ENCODE measurements at places on chromosomes 12 and 14. TPM values are rescaled to one million over a fixed set of nuclear protein-coding genes. Genes with fewer than 3 reads are reported as not detected.
A peak's percentile ranks its signal among the peaks of the same experiment; 100 is the strongest.

DNA sequence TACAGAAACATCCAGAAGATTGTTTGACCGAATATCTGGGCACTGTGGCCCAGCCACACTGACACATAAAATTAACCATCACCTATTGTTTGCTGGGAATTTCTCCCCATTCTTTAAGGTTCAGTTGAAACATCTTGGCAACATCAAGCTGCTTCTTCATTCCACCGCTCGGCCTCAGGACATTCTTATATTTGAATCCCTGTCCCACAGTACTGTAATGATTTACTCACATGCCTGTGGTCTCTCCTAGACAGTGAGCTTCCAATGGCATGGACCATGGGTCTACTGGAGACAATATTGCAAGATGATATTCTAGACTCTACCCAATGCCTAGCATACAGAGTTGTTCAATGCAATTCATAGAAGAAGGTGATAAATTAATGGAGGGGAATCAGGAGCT, 56.1 kb downstream of the EMP1 start:
- ATAC-seq = no peak

DNA sequence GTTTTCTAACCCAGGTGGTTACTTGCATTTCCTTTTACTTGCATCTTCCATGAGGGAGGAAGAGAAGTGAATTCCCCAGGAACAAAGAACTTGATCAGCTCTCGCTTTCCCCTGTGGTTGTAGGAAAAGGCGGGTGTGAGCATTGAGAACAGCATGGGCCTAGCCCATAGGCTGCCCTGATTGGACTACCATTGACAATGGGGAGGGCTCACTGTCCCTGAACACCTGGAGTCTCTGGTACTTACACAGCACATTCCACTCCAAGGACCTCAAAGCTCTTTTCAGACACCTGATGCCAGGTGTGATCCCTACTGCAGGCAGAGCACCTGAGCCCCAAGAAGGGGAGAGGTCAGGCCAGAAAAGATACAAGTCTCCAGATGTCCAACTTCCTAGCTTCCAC, 25.0 kb downstream of the MAX start:
- ATAC-seq = no peak

GRCh38 chr12:74624201-74624600, 86.6 kb downstream of the ATXN7L3B start:
- ATAC-seq = no peak

DNA sequence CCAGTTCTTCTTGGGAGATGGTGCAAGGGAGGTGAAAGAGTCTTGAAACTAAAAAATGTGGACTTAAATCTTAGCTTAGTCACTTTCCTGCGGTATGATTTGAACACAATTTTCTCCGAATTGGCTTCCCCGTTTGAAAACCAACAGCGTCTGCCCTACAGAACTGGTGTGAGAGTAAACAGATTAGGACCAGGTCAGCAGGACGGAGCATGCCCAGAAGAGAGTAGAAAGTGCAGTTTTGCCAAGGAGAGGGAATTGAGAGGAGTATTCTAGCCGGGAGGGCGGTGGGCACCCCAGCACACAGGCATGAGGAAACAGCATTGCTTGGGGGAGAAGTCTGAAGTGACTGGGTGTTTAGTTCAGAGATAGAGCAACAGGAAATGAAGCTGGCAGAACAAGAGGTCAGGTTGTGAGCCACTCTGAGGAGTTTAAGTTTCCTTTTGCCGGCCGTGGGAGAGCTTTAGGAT, 927.1 kb downstream of the VRK1 start:
- peak; percentile 96 for ATAC-seq

DNA sequence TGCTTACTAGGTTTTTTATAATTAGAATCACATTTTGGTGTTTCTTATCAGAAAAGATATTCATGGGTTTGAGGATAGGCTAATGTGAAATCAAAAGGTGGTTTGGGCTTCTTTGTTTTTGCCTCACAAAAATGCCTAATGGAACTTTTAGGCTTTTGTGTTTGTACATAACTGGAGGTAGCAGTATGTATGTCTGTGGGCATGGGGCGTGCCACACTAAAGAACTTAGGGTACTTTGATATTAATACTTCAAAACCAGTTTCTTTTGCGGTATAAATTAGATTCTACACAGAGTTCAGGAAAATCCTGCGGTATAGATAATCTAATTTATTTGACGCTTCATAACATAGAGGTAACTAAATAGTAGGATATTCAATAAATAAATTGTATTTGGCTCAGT, 1.9 kb downstream of the ETV6 start:
- ATAC-seq = no peak

DNA sequence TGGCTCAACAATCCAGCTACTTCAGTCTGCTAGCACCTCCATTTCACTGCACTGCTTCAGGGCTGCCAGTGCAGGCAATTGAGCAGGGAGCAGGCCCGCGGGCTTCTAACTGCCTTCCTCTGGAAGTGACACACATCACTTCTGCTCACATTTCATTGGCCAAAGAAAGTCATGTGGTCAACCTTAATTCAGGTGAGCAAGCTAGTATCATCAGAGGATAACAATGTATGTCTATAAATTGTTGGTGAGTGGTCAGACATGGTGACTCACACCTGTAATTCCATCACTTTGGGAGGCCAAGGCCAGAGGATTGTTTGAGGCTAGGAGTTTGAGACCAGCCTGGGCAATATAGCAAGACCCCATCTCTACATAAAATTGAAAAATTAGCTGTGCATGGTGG, 22.3 kb upstream of the CHGA start:
- no peak for ATAC-seq

DNA sequence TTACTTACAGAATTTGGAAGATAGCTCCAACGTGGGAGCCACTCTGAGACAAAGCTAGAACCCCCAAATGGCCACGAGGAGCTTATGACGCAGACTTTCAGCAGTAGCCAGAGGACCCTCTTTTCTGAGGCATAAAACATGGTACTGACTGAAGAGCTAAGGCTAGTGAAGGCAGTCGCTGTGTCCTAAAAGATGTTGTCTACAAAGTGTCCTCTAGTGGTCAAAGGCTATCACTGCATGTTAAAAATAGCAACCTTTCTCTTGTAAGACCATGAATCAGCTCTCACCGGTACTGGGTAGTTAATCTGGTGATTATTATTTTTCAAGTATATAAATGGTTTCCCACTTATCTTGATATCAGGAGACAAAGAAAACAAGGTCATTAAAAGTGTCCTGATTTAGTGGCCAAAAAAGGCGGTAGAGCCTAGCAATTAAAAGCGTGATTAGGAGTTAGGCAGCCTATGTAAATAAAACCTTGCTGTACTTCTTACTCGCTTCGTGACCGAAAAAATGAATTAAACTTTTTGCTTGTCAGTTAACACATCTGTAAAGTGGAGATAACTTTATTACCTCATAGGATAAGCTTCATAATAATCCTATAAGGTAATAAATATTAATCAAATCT, 47.0 kb upstream of the LGR5 start:
- ATAC-seq = peak; percentile 50

INHBC gene
- total RNA-seq = not detected

NPAS3 gene
- not detected for total RNA-seq
